ENCODE measurements at places on chromosomes 16 and 17.

DNA sequence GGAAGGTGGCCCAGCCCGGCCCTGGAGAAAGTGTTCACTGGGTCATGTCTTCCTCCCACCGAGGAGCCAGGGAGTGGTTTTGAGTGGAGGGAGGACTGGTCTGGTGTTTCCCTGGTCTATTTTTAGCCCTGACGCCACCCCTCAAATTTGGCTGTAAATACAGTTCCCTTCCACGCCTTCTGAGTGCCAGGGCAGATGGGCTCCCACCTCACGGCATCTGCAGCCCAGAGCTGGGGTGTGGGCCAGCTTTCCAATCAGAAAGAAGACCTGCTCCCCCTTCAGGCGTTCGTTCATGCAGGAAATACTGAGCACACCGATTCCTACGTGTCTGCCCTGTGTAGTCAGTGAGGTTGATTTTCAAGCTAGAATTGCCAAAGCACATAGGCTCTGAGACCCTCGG, 53.7 kb downstream of the SNX20 start:
- DNase-seq, result peak; percentile 90

GRCh38 chr17:77843896-77844295, 114.6 kb upstream of the TNRC6C start:
- no peak for DNase-seq

- DNase-seq, result no peak
Observed at GRCh38 chr17:33725675-33726271, 432.7 kb upstream of the ASIC2 start.

- no peak for DNase-seq
Observed at GRCh38 chr16:87569601-87570571, 32.4 kb upstream of the JPH3 start.

DNA sequence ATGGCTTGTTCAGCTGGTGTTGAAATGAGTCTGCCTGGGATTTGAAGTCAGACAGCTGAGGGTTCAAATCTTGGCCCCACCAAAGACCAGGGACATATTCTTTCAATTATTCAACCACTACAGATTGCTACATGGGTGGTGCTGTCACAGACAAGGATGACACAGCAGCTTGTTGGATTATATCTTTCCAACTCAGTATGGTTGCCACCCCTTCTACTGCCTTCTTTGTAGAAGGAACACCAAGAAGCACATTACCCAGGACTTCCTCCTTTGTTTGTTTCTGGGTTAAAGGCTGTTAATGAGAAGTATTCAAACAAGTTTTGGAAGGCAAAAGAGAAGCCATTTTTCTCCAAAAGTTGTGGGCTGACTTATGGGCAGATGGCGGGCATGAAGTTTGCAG, 78.6 kb downstream of the COPRS start:
- DNase-seq, result no peak

DNA sequence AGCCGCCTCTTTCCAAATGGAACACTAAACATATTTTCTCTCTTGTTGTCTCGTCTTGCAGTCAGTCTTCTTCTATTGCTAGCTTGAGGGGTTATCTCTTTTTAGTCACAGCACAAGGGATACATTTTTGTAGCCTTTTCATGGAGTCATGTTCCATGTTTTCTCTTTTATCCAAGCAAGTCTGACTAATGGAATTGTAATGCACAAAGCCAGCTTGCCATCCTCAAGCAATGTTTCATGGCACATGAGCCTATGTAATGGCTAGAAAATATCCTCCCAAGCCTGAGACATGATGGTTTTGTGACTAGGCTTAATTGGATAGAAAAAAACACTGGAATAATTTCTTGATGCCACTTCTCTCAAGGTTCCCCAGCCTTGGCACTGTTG, 414.6 kb upstream of the GOT2 start:
- DNase-seq, result no peak

DNA sequence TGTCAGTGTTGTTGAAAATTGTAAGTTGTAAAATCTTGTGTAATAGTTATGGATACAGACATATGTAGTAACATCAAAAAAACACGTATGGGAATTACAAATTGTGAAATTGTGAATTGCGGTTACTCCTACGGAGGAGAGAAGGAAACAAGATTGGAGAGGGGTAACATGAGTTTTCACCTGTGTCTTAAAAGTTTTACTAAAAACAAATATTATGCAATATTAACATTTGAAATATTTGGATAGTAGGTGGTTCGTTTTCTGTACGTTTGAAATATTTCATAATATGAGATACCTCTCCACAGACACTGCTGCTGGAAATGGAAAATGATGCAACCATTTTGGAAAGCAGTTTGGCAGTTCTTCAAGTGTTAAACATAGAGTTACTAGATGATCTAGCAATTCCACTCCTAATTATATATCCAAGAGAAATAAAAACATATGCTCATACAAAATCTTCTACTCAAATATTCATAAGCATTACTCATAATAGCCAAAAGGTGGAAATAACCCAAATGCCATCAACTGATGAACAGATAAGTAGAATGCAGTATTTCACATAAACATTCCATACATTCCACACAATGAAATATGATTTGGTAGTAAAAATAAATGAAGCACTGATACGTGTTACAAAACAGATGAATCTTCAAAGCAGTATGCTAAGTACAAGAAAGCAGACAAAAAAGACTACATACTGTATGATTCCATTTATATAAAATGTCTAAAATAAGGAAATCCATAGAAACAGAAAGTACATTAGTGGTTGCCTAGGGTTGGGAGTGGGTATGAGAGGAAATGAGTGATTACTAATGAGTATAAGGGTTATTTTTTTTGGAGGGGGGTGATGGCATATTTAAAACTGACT, 40.7 kb upstream of the ABCA10 start:
- no peak for DNase-seq

DNA sequence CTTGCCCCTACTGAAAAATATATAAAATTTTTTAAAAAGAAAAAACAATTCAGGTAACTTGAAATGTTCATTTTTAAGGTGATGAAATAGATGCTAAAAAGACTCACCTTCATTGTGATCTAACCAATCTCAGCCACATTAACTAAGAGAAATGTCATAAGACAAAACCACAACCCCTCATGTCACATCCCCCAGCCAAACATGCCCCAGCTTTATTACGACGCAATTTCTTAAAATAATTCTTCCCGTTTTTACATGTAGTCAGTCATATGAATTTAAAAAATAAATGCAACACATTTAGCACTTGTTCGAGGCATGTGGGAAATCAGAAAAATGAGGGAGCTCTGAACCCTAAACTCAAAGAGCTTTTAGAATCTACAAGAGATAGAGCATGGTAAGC, 9.5 kb downstream of the AMFR start:
- no peak for DNase-seq

DNA sequence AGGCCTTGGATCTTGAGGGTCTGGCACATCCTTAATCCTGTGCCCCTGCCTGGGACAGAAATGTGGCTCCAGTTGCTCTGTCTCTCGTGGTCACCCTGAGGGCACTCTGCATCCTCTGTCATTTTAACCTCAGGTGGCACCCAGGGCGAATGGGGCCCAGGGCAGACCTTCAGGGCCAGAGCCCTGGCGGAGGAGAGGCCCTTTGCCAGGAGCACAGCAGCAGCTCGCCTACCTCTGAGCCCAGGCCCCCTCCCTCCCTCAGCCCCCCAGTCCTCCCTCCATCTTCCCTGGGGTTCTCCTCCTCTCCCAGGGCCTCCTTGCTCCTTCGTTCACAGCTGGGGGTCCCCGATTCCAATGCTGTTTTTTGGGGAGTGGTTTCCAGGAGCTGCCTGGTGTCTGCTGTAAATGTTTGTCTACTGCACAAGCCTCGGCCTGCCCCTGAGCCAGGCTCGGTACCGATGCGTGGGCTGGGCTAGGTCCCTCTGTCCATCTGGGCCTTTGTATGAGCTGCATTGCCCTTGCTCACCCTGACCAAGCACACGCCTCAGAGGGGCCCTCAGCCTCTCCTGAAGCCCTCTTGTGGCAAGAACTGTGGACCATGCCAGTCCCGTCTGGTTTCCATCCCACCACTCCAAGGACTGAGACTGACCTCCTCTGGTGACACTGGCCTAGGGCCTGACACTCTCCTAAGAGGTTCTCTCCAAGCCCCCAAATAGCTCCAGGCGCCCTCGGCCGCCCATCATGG, 4.0 kb upstream of the ADGRG3 start:
- no peak for DNase-seq

DNA sequence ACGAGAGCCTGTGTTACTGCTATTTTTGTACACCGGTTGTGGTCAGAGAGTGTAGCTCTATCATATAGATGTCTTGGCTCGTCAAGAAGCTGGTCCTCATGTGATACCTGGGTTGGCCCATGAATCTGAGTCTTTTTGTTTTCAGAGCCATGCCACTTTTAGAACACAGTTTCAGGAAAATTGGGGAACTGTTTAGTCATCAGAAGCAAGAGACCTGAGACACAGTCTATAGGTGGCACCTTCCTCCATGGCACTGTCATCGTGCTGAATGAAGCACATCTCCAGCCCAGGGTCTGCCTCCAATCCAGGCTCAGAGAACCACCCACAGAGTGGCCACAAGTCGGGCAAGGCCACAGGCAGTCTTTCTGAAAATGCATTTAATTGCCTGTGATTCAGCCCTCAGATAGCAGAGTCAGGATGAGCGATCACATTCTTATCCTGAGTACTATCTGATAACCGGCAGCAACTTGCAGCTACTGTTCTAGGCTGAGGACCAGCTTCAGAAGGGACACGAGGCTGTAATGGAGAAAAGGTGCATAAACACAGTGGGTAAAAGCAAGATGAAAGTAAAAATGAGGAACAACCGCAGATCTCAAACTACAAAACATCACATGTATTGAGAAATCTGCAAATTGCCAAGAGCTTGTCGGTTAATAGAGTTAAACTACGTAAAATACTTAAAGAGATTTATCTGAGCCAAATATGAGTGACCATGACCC, 14.2 kb upstream of the HAPSTR1 start:
- DNase-seq, result no peak

All from DMS 273 treated with DMSO at 0.1 percent for 48 hours (cell line).